ENCODE measurements at places on chromosomes 5 and 9.
A peak's percentile ranks its signal among the peaks of the same experiment; 100 is the strongest.

DNA sequence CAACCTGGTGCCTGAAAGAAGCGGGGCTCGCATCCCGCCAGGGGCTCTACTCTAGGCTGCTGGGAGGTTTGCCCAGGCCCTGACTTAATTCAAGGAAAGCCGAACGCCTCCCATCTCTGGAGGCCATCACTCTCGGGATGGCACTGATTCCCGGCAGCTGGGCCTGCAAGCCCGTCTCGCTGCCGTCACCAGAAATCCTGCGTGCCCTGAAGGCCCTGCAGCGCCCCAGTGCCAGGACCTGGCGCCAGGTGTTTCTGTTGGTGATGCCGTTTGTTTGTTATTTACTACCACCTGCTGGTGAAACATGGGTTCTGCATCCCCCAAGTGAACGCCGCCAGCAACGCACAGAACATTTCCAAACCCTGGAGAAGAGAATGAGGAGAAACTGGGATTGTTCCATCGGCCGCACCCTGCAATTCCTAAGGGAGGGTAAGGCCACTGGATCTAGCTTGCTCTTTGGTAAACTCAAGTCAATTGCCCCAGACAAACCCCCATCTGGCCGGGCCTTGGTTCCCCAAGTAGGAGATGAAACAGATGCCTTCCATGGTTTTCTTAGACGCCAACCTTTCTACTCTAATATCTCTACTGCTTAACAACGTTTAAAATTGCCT is 77.9 kb downstream of the AK8 start:
- DNase-seq, result peak; percentile 33

DNA sequence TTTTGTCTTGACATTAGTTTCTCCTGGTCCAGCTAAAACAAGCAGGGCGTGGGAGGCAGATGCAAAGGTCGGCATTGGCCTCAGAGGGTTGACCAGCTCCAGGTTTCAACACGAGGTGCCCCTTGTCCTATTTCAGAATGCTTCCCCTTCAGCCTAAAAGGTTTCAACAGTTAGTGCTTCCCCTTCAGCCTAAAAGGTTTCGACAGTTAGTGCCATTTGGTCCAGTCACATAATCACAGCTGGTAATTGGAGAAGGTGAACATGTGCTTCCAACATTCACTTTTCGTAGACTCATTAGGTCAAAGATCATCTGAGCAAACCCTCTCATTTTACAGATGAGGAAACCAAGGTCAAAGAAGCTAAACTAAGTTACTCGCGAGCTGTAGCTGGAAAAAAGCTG is 270.3 kb upstream of the MAP3K1 start:
- DNase-seq, result no peak

DNA sequence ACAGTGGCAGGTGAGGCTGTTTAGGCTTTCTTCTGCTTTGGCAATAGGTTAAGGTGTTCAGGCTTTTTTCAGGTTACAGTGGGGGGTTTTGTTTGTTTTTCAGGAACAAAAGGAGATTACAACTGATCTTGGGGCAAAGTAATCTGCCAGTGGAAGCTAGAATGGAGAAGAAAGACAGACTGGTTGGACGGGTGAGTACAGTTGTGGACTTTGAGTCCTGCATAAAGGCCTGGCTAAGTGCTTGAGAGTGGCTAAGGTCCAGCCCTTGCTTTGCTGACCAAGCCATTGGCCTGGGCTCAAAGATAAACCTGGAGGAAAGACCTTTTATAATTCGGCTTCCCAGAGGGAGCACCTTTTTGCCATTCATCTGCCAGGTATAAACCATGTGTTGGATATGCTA is 63.1 kb downstream of the MTMR12 start:
- no peak for DNase-seq

GRCh38 chr9:121261107-121261460 is 6.9 kb upstream of the GSN start:
- no peak for DNase-seq

DNA sequence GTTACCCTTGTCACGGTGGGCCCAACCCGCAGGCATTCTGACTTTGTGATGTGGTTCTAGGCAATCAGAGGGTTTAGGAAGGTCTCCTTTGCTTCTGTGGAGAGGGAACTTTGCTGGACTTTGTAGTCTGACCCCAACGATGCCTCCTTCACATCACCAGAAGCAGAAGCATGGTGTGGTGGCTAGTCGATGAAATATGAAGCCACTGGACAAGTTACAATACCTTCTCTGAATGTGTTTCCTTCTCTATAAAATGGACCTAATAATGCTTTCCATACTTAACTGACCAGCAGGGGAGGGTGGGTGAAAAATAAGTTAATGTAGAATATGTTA is 607 bp downstream of the SPEF2 start:
- no peak for DNase-seq

- DNase-seq, result no peak
Measured at GRCh38 chr5:176353533-176353932, 8.0 kb downstream of the KIAA1191 start.

GRCh38 chr5:169958278-169958677 is 22.0 kb downstream of the INSYN2B start:
- no peak for DNase-seq

GRCh38 chr9:99106044-99106375 is 1.1 kb downstream of the TGFBR1 start:
- DNase-seq, result no peak

GRCh38 chr9:7115606-7116005 is 357.8 kb downstream of the KDM4C start:
- no peak for DNase-seq

- no peak for DNase-seq
Measured at GRCh38 chr5:135738564-135738875, 95.9 kb upstream of the SLC25A48 start.

DNA sequence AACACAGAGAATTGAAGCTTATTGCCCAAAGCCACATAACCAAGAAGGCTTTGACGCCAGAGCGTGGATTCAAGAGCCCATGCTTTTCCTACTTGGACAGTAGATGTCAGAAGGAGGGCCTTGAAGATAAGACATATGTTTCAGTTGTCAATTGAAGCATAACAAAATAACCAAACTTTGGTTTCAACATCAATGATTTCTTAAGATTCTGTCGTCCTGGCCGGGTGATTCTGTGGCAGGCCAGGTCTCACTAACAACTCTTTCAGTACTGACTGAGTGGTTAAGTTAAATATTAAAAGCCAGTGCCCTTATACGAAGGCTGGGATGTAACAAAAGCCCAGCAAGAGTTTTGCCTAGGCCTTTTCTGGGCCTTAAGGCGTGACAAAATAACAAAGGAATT is 94.0 kb downstream of the RCL1 start:
- DNase-seq, result no peak

- no peak for DNase-seq
Measured at GRCh38 chr5:107531308-107531707, 139.4 kb downstream of the EFNA5 start.

DNA sequence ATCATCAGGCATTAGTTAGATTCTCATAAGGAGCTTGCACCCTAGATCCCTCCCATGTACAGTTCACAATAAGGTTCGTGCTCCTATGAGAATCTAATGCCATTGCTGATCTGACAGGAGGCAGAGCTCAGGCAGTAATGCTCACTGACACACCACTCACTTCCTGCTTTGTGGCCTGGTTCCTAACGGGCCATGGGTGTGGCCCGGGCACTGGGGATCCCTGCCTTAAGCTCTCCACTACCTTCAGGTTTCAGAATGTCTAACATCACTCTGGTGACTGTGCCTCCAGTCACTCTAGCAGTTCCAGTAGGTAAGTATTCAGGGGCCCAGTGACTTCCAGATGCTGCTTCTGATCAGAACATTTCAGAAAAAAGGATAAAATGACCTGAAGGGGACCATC is 152.4 kb downstream of the LRRC70 start:
- DNase-seq, result no peak

GRCh38 chr9:86664603-86665002 is 282.7 kb downstream of the GAS1 start:
- DNase-seq, result no peak

GRCh38 chr5:97499605-97500004 is 316.6 kb upstream of the RIOK2 start:
- DNase-seq, result no peak

DNA sequence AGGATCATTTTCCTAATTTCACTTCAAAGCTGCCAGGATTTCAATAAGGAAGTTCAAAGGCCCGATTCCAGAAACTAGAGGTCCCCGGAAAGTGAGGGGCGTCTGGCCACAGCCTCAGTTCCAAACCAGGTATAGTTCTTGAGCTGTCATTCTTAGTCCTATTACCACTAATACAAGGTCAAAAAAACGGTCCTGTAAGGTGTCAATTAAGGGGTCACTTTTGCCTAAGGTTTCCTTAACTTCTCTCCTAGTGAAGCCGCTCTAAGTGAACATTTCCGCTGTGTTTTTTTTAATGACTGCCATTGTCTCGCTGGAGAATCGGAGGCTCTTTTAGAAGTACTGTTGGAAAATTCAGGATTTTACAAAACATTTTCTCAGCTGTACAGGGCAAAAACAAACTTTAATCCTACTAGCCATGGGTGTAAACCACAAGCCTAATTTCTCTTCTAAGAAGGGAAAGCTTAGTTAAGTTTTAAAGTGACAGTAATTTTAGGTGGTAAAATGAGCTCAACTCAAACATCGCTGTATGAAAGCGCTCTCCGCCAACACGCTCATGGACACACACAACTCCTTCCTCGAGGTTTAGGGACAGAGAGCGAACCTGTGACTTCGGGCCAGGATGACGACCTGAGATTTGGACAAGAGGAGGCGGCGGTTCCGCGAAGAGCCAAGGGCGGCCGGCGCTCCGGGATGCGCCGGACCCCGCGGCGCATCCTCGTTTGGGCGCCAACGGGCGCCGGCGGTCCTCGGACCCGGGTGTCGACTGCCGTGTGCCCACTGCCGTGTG is 76.7 kb upstream of the IFNE start:
- no peak for DNase-seq

GRCh38 chr5:41368158-41368557 is 142.2 kb downstream of the PLCXD3 start:
- no peak for DNase-seq

DNA sequence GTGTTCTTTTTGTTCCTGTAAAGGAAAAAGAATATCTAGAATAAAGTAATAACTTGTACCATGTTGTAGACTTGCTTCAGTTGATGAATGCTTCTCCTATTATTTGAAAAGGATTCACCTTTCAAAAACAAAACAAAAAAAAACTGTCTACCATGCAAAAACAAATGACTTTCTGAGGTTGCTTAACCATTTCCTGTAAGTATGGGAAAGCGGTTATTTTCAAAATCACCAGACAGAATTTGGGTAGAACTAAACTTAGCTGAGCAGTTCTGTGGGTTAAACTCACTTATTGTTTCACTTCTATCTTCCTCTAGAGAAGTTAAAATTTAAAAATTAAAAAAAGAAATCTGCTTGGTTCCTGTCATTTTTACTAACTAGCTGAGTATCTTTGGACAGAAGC is 25.2 kb downstream of the LNPEP start:
- no peak for DNase-seq

GRCh38 chr9:117188394-117188793 is 226.5 kb downstream of the ASTN2 start:
- DNase-seq, result no peak

GRCh38 chr9:136835932-136836904 is 6.1 kb upstream of the AJM1 start:
- DNase-seq, result no peak

DNA sequence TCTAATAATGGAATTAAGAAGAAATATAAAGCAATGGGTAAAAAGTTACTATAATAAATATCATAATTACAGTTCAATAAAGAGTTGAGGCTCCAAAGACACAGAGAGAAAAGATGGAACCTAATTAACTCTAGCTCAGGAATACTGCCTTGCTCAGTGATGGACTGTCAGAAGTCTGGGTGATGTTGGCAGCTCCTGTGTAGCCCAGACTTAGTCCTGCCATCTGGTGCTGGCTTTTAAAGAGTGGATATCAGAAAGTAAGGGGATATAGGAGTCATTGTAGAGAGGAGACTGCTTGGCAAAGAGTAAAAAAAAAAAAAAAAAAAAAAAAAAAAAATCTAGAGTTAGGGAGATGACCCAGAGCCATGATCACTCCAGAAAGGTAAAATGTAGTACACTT is 551.9 kb upstream of the DMAC1 start:
- no peak for DNase-seq

GRCh38 chr9:111715471-111715870 is 54.1 kb downstream of the GNG10 start:
- DNase-seq, result no peak

- no peak for DNase-seq
Measured at GRCh38 chr5:8525819-8526218, 656.9 kb downstream of the MTRR start.

DNA sequence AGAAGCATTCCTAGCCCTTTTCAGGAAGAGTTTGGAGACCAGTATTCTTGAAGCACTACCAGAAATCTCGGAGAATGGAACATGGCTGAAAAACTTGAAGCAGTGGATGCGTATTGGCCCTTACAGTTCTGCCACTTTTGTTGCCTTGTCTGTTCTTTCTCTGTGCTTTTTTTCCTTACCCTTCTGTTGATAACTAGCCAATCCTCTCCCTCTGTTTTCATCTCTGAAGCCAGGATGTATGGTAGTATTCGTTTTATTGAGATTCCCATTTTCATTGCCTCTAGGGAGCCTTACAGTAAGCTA is 564 bp upstream of the CCNH start:
- no peak for DNase-seq

DNA sequence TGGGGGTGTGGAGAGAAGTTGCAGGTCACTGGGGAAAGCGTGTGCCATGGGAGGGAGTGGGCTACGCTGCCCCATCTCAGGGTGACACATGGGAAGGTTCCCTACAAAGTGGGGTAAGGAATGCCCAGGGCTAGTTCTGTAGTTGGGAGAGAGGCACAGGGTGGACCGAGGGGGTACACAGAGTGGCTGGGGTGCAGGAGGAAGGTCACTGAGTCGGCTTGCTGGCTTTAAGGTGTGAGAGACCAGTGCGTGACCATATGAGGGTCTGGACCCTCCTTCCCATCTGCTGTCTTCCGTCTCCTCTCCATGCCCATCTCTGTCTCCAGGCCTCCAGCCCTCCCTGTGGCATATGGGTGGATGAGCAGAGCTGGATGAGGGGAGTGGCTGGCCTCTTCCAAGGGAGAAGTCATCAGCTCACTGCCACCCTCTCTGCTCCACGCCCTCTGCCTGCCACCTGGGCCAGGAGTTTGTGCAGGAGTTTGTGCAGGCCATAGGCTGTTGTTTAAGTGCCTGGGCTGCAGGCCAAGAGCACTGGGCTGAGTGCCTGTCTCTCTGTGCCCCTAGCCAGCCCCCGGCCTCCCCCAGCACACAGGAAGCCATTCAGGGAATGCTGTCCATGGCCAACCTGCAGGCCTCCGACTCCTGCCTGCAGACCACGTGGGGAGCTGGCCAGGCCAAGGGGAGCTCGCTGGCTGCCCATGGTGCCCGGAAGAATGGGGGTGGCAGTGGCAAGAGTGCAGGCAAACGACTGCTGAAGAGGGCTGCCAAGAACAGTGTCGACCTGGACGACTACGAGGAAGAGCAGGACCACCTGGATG is 96.8 kb downstream of the PHF2 start:
- DNase-seq, result no peak

DNA sequence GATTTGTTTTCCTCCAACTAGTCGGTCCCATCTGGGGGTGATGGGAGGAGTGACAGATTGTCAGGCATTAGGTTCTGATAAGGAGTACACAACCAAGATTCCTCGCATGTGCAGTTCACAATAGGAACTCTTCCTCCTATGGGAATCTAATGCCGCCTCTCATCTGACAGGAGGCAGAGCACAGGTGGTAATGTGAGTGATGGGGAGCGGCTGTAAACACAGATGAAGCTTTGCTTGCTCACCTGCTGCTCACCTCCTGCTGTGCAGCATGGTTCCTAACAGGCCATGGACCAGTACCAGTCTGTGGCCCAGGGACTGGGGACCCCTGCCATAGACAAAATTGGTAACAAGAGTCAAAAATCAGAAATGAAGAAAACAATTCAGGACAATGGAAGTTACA is 173.3 kb upstream of the HMHB1 start:
- DNase-seq, result no peak

- no peak for DNase-seq
Measured at GRCh38 chr5:112479418-112479817, 60.3 kb upstream of the EPB41L4A start.

Data from activated CD4-positive, CD25-positive, alpha-beta regulatory T cell (primary cell).